T1000 (cell line): ENCODE measurements at places on chromosomes 2 and 18.

DNA sequence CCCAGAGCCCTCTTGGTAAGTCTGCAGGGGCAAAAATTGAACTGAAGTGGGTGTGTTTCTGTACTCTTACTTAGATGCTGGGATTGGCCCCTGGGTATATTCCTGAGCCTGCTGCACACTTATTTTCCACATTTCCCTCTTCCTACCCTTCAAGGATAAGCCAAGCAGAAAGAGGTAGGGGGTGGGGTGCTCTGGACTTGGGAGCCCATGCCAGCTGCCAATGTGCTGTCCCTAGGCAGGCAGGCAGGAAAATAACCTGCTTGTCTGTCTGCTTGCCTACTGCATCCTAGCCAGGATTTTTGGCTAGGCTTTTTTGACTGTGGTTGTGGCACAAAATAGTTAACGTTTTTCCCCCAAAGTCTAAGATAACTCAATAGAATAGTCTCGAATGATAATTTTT lies 234.3 kb downstream of the ALK start:
- no peak for DNase-seq

- no peak for DNase-seq
Observed at GRCh38 chr18:26470011-26470637, 78.2 kb downstream of the KCTD1 start.

DNA sequence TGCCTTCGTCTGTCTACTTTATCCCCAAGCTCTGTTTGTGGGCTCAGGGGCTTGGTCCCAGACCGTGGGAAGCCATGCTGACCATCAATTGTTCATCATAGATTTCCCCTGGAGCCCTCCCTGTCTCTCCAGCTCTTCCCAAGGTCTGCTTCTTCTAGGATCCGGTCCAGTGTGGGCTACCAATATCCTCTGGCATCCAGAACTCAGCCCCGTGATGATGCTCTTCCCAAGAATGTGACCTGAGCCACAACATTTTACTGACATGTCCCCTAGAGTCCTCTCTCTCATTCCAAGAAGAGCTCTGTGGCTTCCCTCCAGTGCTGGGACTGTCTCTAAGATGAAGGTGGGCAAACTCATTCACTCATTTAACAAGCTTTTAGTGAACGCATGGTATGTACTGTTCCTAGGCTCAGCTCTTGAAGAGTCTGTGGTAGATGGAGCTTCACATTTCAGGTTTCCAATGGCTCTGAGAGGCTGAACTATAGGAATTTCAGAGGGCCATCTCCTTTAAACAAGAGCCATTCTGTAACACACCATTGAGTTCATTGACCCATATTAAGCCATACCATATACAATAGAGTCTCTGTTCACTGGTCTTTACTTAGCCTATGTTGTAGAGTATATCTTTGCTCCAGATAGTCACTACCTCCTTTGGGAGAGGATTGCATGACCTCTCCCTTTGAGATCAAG lies 142.0 kb upstream of the APCDD1 start:
- DNase-seq: no peak

DNA sequence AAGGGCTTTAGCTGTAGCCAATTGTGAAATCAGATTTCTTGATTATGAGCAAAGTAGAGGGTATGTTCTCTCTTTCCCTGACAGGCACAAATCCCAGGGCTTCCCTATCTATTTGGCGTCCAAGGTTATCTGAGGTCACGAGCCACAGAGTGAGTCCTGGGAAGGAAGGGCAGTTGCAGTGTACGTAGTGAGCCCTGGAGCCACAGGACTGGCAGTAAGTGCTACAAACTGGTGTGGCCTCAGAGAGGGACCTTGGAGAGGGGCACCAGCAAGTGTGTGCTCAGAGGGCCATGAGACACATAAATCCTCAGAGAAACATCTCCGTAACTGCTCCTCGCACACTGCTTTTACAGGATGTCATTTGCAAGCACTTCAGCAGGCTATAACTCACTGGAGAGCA lies 115.5 kb upstream of the SH3BP4 start:
- DNase-seq: no peak
